ENCODE measurements at places on chromosomes 1 and 21. TPM values are rescaled to one million over a fixed set of nuclear protein-coding genes. Genes with fewer than 3 reads are reported as not detected.

SOD1 gene
- total RNA-seq, result 297 TPM

ANKRD45 gene
- total RNA-seq, result not detected

FCRL5 gene
- total RNA-seq, result not detected

WNT3A gene
- not detected for total RNA-seq

C1orf56 gene
- total RNA-seq, result 0.49 TPM

SYT11 gene
- total RNA-seq, result 7.0 TPM

C1orf185 gene
- total RNA-seq, result not detected

FCER1A gene
- total RNA-seq, result not detected

SPRR3 gene
- not detected for total RNA-seq
